WERI-Rb-1 (cell line): ENCODE measurements at places on chromosomes 11 and 22.
A peak's percentile ranks its signal among the peaks of the same experiment; 100 is the strongest.

DNA sequence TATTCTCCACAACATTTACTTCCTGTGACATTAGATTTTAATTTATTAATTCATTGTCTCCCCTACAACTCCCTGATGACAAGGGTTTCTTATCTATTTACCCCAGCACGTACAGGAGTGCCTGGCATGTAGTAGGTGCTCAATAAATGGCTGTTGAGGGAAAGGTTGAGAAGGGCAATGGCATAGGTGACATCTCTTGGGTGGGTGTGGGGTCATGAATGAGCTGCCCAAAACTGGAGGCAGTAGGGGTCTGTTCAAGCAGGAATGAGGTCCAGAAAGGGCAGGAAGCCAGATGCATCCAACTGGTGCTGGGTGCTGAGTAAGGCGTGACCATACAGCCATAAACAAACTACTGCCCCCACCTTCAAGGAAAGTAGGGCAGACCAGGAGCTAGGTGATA, 2.8 kb downstream of the VWCE start:
- DNase-seq, result no peak

DNA sequence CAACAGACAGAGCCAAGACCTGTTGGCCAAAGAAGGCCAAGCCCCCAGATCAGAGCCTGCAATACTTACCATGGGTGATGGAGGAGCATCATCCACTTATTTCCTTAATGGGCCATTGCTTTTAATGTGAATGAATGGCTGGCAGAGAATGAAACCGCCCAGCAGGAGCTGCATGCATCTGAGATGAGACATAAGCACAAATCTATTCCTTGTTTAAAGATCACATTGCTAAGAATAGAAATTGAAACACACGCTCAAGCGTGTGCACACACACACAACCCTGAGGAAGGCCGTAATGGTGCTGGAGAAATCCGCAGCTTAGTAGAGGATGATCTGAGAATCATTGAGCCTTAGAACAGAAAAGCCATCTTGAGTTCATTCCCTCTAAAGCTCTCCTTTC, 5.3 kb upstream of the RRAS2 start:
- no peak for DNase-seq

DNA sequence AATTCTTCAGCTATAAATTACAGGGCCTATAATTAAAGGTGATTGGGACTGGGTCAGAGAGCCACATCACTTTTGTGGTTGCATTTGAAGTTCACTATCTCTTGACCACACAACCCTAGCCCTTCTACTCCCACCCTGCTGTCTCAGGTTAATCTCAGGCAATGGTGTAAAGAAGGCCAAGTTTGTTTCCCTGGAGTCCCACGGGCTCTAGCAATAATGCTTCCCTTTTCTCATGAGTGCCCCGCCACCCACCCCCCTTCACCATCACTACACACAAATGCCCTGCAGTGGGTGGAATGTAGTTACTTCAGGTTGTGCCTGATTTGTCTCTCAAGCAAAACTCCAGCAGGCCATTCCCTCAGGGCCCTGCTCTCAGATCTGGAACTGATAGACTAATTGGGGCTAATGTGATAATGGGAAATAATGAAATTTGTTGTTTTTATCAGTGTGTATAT, 1.8 kb upstream of the EHF start:
- no peak for DNase-seq

GRCh38 chr11:20311444-20311843, 52.1 kb upstream of the HTATIP2 start:
- no peak for DNase-seq

- DNase-seq, result peak; percentile 66
Observed at GRCh38 chr22:44524806-44525205, 26.8 kb upstream of the RTL6 start.

DNA sequence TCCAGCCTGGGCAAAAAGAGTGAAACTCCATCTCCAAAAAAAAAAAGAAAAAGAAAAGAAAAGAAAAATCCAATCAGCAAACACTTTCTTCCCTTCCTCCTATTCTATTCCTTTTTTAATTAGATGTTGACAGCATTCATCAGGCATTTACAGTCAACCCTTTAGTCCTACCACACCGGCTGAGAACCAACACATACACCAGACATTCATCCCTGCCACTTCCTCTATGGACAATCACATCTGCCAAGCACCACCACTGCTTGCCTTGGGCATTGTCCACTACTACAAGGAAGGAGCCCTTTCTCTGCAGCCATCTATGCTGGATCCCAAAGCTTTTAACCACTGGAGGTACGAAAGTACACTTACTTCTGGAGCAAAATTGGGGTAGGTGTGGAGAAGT, 9.4 kb upstream of the SLN start:
- DNase-seq, result no peak

GRCh38 chr11:64249563-64250414, 1.5 kb upstream of the PLCB3 start:
- no peak for DNase-seq

GRCh38 chr22:26823966-26824365, 166.6 kb downstream of the MIAT start:
- peak; percentile 61 for DNase-seq

- DNase-seq, result peak; percentile 93
Observed at GRCh38 chr11:119144825-119145486, 3.9 kb upstream of the ABCG4 start.

- peak; percentile 55 for DNase-seq
Observed at GRCh38 chr11:78295991-78296930, 107.5 kb downstream of the USP35 start.

GRCh38 chr11:111834432-111835163, 36.8 kb downstream of the ALG9 start:
- DNase-seq, result no peak

DNA sequence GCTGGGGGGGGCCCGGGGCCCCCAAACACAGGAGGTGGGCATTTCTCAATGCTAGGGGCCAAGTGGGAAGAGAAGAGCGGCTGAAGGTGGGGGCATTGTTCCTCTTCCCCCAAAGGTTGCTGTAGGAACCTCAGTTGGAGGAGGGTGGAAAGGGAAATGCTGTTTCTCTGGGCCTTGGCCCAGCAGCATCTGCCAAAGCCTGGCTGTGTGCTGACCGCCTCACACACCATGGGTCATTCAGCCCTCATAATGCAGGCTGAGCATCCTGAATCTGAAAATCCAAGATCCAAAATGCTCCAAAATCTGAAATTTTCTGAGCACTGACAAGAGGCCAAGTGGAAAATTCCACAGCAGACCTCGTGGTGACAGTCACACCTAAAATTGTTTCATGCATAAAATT, 49.0 kb upstream of the BID start:
- DNase-seq, result no peak

GRCh38 chr11:107493117-107493516, 35.5 kb upstream of the CWF19L2 start:
- DNase-seq, result no peak

- DNase-seq, result no peak
Observed at GRCh38 chr11:23078289-23078971, 218.2 kb upstream of the CCDC179 start.

DNA sequence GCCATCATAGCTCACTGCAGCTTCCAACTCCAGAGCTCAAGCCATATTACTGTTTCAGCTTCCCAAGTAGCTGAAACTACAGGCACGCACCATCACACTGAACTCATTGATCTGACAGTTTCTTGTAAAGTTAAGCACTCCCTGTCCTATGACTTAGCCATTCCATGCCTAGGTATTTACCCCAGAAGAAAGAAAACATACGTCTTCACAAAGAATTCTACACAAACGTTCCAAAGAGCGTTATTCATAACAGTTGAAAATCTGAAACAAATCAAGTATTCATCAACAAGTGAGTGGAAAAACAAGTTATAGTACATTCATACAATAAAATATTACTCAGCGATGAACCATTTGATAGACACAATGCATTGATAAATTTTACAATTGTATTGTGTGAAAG, 7.8 kb upstream of the NLRP10 start:
- DNase-seq, result no peak

DNA sequence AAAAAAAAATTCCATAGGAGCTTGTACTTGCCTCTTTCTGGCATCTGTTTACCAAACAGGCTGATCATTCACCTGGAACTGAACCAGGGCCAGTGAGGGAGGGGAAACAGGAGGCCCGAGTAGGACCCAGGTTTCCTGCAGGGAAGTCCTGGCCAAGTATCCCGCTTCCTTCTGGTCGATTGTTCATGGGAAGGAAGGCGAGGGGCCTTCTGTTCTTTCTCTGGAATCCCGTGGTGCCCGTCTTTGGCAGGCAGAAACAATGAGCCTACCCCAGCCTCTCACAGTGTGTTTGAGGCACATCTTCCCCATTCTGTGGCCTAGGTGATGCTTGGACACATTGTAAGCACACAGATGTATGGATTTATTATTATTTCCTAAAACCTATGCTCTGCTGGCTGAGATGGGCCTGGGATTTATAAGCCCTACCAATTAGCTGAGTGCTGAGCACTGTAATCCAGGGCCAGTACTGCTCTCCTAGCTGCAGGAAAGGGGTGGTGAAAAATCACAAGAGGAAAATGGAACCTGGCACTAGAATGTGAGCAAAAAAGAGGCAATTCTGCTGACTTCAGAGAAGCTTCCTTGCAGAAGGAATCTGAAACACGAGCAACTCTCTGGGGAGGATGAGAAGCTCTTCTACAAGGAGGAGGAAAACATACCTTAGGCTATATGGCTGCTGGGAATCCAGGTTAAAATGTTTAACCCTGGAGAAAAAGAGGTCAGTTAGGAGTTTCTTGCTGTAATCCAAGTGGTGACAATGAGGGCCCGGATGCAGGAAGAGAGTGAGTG, 53.5 kb downstream of the PRR5L start:
- DNase-seq, result peak; percentile 42

- no peak for DNase-seq
Observed at GRCh38 chr11:32030875-32031503, 59.9 kb upstream of the RCN1 start.

DNA sequence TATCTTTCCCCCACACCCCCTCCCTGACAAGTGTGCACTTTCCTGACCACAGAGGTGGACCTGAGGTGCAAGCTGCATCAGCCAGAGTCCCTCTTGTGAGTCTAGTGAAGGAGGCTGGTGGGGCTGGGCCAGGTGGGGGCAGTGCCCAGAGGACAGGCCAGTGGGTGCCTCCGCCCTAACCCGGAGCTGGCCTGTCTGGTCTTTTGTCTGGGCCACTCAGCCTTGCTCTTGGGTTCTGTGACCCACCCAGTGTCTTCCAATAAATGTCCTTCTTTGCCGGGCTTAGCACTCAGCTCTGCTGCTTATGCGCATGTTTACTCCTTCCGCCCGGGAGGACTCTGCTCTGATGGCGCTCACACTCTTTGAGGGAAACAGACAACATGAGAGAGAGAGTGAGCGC, 526.2 kb downstream of the TBC1D22A start:
- DNase-seq, result no peak

DNA sequence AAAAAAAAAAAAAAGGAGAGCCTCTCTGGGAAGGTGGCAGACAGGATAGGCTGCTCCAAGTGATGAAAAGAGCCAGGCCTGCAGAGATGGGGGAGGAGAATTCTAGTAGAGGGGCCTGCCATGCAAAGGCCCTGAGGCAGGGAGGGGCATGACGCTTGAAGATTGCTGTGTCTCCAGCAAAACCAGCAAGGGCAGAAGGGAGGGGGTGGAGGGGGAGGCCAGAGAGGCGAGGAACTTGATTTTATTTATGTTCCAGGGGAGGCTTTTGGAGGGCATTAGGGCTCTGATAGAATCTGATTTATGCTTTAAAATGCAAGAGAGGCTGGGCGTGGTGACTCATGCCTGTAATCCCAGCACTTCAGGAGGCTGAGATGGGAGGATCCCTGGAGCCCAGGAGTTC, 16.7 kb upstream of the PACSIN2 start:
- no peak for DNase-seq

DNA sequence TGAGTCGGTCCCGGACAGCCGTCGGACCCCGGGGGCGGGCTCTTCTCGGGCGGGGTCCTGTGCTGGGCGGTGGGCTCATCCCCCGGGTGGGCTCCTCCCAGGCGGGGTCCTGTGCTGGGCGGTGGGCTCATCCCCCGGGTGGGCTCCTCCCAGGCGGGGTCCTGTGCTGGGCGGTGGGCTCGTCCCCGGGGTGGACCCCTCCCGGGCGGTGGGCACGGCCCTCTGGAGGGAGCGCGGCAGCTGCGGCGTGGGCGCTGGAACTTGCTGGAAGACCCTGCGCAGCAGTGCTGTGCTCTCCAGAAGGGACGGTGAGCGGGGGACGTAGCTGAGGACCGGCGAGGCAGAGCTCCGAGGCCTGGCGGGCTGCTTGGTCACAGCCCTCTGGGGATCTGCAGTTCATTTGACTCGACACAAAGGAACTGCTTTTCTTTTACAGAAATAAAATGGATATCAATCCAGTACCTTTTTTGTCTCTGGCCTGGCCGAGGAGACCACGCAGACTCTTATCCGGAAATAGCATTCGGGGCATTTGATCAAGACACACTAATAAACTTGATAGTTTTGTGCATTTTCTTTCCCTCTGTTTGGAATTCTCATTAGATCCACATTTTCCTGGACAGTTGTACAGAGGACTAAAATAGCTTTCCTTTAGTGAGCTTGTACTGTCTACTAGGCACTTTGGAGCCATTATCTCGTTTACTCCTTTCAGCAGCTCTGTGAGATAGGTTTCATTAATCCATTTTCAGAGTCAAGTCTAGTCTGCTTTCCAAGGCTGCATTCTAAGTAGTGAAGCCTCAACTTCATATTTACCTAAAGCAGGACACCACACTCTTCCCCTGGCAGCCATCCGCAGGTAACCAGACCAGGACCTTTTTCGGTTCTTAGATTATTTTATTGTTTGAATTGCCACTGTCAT, 812 bp downstream of the JAM3 start:
- DNase-seq, result no peak

- peak; percentile 27 for DNase-seq
Observed at GRCh38 chr11:60899046-60899936, 7.1 kb downstream of the PRPF19 start.

DNA sequence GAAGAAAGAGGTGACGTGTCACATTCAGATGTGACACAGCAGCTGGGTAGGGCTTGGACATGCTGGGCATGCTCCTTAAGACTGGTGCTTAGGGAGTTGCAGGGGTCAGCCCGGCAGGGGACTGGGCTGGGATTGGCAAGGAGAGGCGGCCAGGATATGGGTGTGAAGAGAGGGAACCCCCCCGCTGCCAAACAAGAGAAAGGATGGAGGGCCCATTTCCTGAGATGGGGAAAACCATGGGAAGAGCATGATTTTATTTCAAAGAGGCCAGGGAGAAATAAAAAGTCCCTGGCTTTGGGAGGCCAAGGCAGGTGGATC, 5.3 kb downstream of the ATF4 start:
- DNase-seq, result no peak

- DNase-seq, result no peak
Observed at GRCh38 chr11:24373516-24373915, 123.3 kb upstream of the LUZP2 start.

DNA sequence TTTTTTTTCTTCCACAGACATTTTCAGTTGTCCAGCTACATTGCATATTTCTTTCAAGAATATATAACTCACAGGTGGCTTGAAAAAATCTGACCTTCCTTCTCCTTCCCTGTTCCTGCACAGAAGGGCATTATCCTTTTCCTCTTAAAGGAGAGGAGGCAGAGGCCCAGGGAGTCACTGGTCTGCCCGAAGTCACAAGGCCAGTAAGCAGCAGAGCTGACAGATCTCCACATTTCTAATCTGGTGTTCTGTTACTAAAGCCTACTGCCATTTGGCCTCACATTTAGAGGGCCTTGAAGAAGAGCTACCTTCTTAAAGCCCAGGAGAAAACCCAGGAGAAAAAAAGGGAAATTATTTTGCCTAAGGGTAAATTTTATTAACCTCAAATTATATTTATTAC, 12.3 kb downstream of the ENDOD1 start:
- DNase-seq, result peak; percentile 74
